CD4-positive, alpha-beta T cell treated with Interleukin-2 at 100 ng/mL for 4 hours (primary cell): ENCODE measurements at places on chromosomes 4 and X.

- DNase-seq = no peak
Measured at GRCh38 chr4:111209706-111210105, 586.8 kb upstream of the PITX2 start.

DNA sequence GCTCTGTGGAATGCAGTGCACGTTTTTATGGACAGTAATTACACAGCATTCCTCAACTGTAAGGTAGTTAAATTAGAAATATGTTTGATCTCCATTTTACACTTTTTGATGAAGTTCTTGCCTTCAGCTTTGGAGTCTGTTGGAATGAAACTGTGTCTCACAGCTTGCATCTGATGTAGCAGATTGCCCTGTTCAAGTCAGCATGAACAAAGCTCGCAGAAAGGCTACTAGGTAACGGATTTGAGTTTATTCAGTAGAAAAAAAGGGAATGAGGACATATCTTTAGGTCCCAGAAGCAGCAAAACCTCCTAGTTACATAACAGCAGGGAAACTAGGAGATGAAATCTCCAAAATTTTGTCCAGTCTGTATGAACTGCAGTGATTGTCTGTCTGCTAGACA lies 24.3 kb upstream of the CBLL2 start:
- no peak for DNase-seq

GRCh38 chrX:57932266-57932665 lies 22.0 kb upstream of the ZXDA start:
- DNase-seq = no peak

- no peak for DNase-seq
Measured at GRCh38 chr4:751676-752075, 46.0 kb downstream of the PCGF3 start.

DNA sequence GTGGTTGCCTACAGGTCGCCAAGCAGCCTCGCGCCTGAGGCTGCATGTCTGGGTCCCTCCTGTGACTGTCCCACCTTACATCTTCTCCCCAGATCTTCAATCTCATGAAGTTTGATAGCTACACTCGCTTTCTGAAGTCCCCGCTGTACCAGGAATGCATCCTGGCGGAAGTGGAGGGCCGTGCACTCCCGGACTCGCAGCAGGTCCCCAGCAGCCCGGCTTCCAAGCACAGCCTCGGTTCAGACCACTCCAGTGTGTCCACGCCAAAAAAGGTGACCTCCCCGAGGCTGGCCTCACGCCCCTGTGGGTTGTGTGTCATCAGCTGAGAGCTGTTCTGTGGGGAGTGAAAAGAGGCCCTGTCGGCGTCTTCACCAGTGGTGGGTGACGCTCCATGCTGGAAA lies 24.9 kb upstream of the HGFAC start:
- no peak for DNase-seq

DNA sequence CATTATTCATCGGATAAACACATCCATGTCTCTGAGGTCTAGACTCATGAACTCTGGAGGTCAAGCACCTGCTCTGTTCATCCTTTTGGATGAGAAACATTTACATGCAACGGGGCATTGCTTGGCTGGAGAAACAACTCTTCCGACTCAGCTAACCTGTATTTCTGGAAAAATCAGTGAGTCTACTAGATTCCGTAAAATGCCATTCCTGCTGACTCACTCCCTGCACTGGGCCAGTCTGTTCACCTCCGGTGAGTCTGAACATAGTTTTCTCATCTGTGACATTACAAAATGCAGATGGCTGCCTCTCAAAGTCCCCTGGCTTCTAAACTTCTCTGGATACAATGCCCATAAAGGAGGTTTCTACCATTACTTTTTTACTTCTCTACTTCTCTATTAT lies 185.7 kb upstream of the HS3ST1 start:
- no peak for DNase-seq

GRCh38 chrX:44043496-44043895 lies 70.3 kb upstream of the NDP start:
- DNase-seq = no peak
